NCI-H1092 (cell line): ENCODE measurements at places on chromosomes 7 and 10.

GRCh38 chr7:158257516-158258410 lies 329.9 kb downstream of the PTPRN2 start:
- no peak for DNase-seq

DNA sequence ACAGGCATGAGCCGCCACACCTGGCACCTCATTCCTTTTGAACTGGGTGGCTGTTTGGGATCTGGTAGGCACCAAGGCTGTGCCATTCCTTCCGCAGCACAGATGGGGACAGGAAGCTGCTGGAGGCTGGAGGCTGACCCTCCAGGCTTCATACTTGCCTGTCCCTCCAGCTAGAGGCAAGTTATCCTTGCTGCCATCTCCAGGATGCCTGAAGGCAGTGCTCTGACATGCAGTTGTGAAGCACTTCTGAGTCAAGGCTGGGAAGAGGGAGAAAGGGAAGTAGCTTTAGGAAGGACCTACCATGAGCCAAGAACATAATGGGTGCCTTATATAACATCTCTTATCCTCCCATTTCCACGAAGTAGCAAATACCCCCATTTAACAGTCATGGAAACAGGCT lies 9.5 kb downstream of the MARVELD1 start:
- no peak for DNase-seq

DNA sequence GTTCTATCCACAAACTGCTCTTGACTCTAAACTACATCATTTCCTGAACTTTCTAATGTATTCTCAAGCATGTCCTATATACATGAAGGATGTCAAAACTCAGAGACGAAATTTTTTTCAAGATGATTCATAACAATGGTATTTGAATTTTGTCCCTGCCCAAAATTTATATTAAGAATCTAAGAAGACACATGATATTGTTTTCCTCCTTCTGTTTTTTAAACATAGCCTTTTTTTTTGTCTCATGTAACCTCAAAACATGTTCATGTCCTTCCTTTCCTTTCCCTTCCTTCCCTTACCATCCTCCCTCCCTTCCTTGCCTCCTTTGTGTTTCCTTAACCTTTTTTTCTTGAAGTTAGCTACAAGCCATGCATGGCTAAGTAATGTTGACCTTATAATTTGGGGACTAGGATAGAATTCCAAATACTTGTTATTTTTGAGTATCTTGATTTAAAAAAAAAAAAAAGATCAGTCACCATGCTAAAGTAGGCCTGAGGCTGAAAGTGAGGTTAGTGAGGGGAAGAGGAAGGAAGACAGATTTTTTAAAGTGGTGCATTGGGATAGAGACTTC lies 163.0 kb downstream of the SUGCT start:
- DNase-seq, result no peak

- no peak for DNase-seq
Measured at GRCh38 chr10:88336334-88336733, 246.8 kb downstream of the RNLS start.

GRCh38 chr10:132987671-132988571 lies 45.6 kb upstream of the CFAP46 start:
- DNase-seq, result no peak

DNA sequence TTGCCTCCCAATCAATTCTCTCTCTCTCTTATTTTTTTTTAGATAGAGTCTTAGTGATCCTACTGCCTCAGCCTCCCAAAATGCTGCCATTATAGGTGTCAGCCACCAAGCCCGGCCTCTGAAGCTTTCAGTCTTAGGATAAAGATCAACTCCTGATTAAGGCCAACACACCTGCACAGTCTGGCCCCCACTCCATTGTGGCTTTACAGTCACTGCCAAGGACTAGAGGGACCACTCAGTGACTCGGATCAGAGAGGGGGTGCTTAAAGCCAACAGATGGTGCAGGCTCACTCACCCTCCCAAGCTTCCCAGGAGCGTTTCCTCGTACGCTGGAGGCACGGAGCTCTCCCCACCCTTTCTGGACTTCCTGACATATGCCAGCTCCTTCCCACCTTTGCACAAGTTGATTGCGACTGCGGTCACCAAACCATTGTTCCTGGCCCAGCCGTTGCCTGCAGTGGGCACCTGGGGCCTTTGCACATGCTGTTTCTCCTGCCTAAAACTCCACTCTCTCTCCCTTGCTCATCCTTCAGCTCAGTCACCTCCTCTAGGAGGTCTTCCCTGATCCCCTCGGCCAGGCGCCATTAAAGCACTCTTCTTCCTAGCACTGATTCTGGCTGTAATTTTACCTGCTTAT lies 1.7 kb upstream of the CDH23 start:
- DNase-seq, result no peak

GRCh38 chr7:105452085-105452484 lies 63.4 kb upstream of the SRPK2 start:
- no peak for DNase-seq

DNA sequence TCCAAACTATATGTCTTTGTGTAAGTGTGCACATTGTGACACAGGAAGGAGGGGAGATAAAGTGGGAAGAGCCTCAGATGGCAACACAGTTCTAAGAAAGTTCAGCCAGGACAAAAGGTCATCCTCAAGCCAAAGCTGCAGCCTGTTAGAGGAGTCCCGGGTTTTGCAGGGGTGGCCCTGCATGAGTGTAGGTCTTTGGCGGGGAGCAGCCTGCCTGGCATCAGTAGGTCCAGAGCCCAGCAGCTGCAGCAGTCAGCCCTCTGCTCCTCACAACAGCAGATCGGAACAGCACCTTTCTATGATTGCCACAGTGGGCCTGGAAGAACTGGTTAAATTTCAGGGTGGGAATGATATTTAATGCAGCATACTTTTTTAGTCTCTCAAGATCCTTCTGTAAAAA lies 13.5 kb upstream of the VDAC2 start:
- DNase-seq, result no peak

DNA sequence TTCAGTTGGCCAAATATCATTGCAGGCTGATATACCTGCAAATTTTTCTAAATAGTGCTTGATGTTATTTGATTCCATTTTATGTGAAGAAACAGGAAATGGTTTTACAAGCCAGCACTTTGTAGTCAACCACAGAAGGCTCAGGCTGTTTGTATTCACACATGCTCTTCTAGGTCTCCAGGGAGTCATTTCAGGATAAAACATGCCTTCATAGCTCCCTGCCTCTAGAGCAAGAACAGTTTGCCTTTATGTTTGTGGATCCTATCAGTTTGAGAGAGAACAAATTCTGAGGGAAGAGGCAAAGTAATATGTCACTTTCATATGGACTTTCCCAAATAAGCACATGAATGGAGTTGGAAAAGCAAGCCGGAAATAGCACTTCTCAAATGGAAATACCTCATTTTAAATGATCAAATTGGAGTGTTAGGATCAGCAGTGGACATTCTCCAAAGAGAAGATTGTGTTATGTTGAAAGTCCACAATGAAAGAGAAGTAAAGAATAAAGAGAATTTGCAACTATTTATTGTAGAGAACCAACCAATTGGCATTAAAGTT lies 277.6 kb downstream of the KCND2 start:
- no peak for DNase-seq

GRCh38 chr10:22174442-22174841 lies 43.4 kb downstream of the EBLN1 start:
- DNase-seq, result no peak

- DNase-seq, result no peak
Measured at GRCh38 chr10:6843894-6844650, 264.0 kb upstream of the PRKCQ start.

DNA sequence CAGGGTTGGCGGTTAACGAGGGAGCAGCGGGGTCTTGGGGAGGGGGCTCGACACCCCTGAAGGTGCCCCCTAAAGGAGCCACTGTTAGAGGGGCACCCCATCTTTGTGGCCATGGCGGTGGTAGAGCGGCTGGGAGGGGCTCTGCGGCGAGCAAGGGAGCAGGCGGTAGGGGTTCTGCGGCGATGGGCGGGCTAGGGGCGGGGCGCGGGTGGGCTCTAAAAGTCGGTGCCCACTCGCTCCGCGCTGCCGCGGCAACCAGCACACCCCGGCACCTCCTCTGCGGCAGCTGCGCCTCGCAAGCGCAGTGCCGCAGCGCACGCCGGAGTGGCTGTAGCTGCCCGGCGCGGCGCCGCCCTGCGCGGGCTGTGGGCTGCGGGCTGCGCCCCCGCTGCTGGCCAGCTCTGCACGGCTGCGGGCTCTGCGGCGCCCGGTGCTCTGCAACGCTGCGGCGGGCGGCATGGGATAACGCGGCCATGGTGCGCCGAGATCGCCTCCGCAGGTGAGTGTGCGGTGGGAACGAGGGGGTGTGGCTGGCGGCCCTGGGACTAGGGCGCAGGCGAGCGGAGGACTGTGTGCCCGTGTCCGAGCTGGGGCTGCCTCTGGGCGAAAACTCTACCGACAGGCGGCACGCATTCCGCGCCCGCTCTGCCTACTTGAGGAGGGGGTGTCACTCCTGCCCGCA lies at the start of gene MEST:
Gene MEST, plus strand, starts transcription at position 245 of the 682 bp plus-strand sequence. Its CDS starts 229 bp downstream, at position 474.
- DNase-seq, result no peak

GRCh38 chr10:57260175-57260574 lies 899.1 kb upstream of the ZWINT start:
- DNase-seq, result no peak

GRCh38 chr10:120962756-120963593 lies 111.8 kb downstream of the WDR11 start:
- no peak for DNase-seq

DNA sequence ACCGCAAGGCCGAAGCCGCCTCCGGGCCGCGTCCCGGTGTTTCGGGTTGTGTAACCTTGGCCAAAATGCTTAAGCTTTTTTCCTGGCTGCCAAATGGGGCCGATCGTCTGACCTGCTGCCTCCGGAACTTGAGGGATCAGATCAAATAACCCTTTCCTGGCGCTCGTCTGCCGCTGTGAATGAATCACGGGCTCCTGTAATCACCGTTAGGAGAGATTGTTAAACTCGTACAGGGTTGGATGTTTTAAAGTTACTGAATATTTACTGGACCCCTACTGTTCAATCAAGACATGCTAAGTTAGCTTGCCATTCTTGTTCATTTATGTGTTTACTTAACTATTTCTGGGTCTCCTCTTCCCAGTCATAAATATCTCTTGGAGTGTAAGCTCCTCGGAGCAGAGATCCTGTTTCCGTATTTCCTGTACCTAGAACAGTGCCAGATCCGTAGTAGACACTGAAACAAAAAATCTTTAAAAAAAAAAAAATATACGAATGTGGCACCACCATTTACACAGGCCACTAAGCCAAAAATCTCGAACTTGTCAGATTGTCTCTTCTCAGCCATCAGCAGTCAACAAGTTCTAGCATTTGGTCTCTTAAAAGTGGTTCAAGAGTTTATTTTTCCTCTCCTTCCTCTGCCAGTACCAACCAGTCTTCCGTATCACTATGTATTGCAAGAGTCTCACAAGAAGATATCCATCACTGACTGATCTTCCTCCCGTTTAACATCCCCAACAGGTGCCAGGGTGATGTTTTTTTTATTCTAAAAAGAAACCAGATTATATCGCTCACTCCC lies 650 bp upstream of the TM9SF3 start:
- DNase-seq, result peak; percentile 47

DNA sequence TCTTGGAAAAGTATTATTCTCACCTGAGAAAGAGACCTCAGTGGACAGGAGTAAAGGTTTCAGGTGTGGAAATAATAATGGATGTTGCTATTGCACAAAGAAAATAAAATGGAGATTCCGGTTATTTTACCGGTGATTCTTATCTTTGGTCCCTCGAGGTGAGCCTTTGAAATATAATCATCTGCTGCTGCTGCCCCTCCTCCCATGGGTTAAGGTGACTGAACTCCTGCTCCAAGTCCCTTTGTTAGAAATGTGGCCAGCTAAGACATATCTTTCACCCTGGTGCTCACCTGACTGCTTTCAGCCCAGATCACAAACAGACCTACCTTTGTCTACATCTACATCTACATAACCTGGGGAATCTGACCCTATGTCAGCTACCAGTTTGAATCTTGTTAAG lies 5.7 kb downstream of the CUBN start:
- no peak for DNase-seq

DNA sequence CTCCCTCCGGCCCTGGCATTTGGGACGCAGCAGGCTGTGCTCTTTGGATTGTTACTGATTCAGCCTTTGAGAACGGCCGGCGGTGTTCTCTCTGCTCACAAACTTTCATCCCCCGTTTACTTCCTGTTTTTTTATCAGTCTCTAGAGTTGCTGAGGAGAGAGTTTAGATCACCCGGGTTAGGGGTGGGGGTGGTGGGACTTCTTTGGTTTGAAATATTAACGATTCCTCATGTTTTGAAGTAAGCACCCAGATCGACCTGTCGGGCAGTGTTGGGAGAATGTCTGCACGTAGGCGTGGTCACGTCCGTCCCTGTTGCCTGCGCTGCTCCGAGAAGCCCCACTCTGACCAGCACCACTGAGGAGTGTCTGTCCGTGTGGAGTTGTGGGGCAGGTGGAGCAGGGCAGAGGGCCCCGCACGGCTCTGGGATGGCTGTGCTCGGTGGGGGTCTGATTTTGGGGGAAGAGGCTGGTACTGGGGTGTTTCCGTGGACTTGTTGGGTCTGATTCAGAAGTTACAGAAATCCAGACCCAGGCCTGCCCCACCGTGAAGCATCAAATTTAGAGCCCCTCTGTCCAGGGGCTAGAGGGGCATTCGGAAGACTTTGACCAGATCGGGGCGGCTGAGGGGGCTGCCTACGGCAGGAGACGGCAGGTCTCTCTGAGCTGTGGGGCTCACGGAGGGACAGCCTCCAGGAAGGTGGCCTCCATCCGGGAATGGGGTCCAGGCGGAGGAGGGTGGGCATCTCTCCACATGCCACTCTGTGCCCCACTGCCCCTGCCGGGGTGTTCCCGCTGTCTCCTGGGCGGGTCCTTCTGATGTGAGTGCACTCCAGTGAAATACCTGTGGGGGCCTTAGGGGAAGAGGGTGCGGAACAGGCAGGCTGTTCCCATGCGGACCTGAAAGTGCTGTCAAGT lies 7.4 kb downstream of the INPP5A start:
- no peak for DNase-seq

- no peak for DNase-seq
Measured at GRCh38 chr7:81600608-81601007, 169.2 kb downstream of the HGF start.

- DNase-seq, result no peak
Measured at GRCh38 chr7:148701414-148701813, 2.7 kb downstream of the CUL1 start.

GRCh38 chr10:51266496-51266895 lies 192.2 kb downstream of the PRKG1 start:
- no peak for DNase-seq

- DNase-seq, result no peak
Measured at GRCh38 chr10:127991543-127992255, 84.8 kb downstream of the PTPRE start.

DNA sequence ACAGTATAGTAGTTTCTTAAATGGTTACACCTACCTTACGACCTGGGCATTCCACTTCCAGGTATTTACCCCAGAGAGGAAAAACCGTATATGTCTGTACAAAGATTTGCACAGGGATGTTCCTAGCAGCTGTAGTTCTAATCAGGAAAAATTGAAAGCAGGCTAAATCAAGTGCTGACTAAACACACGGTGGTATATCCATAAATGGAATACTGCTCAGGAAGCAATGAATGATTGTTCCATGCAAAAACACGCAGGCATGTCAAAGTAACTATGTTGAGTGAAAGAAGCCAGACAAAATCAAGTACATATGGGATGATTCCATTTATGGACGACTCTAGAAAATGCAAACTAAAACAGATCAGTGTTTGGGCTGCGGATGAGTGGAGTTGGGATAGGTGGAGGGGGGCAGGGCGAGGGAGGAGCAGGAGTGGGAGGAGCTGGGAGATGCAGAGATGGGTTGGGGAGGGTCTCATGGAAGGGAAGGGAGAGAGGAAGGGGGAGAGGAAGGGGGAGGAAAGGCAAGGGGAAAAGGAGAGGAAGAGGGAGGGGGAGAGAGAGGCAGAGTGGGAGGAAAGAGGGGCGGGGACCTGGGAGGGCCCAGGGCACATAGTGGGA lies 484 bp upstream of the MSRB2 start:
- DNase-seq, result no peak

- DNase-seq, result no peak
Measured at GRCh38 chr7:29922921-29923700, 66.5 kb downstream of the SCRN1 start.
